SW480 (cell line): ENCODE measurements at places on chromosomes 13 and 19.

DNA sequence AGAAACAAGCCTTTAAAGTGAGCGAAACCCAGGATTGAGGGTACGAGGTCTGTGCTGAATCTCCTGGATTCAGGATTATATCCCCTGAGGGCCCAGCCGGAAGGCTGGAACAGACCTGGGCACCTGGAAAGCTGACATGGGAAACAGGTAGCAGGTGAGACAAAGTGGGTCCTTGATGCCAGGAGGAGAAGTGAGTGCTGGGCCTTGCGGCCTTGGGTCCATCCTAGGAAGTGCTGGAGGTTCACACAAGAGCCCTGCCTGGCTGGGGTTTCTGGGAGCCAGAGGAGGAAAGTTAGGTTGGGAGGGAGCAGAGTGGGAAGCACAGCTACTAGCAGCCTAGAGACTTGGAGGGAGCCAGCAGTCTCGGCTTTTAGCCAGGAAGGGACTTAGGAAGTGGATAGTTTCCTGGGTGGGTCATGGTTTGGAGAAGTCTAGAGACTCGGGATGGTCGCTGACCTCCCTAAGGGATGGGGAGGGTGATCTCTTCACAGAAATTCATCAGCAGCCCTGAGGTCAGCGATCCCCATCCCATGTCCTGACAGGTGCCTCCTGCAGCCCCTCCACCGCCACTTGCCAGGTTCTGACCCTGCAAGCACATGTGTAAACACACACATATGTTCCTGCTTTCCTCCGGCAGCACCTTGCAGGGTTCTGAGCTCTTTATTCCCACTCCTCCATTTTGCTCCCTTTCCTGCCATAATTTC is 29.4 kb upstream of the ZNF492 start:
- no peak for DNase-seq

GRCh38 chr13:53098455-53098854 is 69.8 kb downstream of the OLFM4 start:
- DNase-seq: no peak

DNA sequence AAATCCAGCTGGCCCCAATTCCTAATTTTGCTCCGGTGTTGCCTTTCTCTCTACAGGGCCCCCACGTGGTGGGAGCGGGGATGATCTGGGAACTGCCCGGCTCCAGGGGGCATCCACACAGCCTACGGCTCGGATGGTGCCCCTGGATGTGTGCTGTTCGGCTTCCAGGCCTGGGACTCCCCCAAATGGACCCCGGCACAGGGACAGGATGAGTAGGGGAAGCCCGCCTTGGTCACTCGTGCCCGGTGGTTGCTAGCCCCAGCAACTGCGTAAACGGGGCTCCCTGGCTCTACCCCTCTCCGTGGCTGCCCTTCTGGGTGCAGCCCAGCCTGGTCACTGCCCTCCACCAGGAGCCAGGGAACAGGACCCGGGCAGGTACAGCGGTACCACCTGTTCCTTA is 111.5 kb downstream of the TEX26 start:
- DNase-seq: no peak

DNA sequence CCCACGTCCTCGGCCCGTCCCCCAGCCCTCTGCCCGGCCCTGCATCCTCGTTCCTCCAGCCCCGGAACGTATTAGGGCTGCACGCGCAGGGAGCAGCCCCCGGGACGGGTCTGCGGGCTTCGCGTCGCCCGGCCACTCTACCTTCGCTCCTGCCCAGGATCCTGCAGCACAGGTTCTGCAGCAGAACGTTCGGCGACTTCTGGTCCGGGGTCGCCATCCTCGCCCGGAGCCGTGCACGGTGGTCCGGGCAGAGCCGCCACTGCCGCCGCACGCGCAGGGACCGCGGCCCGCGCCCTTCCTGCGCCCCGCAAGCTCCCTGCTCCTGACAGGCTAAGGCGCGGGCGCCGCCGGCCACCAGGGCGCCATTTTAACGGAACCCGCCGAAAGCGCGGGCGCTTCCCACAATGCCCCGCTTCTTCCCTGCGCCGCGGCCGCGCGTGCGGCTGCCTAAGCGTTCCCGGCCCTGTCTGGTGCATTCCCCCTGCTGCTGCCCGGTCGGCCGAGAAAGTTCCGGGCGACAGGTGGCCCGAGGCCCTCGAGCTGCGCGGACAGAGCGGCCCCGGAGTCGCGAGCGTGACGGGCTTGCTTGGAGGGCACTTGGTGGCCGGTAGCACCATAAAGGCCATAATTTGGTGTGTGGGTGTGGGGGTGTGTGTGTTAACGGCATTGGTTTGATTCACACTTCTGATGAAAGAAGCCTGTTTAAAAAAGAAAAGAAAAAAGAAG is at the start of gene TUBGCP3:
TUBGCP3 (minus strand) TSS at position 390 of the 726 bp plus-strand sequence; CDS start at position 217, 173 bp downstream.
- DNase-seq: peak; percentile 88

DNA sequence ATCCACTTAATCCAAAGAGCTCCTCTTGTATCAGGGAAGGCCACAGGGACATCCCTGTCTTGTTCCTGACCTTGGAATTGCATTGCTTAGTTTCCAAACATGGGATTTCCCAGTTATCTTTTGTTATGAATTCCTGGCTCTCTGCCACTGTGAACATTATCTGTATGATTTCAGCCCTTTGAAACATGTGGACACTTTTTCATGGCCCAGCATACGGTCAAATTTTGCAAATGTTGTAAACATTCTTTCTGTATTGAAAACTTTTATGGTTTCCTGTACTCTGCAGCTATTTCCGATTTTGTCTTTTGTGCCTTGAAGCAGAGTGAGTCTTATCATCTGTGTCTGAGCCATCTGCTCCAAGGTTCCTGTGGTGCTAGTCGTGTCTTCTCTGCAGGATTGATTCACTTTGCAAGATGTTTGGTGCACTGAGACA is 4.5 kb upstream of the CFAP97D2 start:
- no peak for DNase-seq

DNA sequence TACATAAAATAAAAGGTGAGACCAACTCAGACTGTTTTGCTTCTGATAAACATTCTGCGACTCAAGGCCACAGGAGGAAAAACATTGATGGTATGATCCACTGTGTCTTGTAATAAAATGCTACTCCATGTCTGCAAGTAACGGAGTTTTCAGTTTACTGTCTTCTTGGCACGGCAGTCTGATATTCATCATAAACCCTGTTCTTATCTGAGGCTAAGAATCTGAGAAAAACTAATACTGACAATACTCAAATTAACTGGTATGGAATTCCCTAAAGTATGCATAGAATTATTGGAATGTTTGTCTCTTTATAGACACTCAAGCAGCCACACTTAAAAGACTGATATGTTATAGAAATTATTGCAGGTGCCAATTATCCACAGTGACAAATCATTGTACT is 125.5 kb downstream of the TBC1D4 start:
- DNase-seq: no peak
